ENCODE measurements at places on chromosomes 7 and 10.

- no peak for DNase-seq
- H3K4me3 ChIP-seq, result no peak overlapping the region
- H3K4me1 ChIP-seq, result peaks cover 56% of the 10 kb centered on the region
- no peaks in the 10 kb centered on the region for H3K27me3 ChIP-seq
- H3K36me3 ChIP-seq, result peaks cover 18% of the 10 kb centered on the region
Measured at GRCh38 chr10:79418886-79419595, 26.4 kb downstream of the ZCCHC24 start.

DNA sequence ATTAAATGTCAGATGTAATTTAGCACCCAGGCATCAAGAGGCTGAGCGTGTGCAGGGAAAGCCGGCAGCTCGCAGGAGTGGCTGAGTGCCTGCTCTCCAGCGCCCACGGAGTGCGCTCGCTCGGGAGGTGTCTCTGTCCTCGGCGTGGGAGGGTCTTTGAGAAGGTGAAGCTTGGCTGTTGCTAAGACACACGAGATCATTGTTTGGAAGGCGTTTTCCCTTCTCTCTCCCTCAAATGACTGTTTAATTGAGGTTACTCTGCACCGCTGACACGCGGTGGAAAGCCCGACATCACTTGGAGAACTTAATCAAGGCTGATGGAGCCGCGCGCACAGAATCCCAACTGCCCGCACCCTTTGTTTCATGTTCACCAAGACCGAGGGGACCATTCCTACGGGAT is 414.6 kb downstream of the DNAJB6 start:
- H3K4me1 ChIP-seq, result no peaks in the 10 kb centered on the region
- H3K36me3 ChIP-seq, result peaks cover 4% of the 10 kb centered on the region
- H3K27me3 ChIP-seq, result no peaks in the 10 kb centered on the region

DNA sequence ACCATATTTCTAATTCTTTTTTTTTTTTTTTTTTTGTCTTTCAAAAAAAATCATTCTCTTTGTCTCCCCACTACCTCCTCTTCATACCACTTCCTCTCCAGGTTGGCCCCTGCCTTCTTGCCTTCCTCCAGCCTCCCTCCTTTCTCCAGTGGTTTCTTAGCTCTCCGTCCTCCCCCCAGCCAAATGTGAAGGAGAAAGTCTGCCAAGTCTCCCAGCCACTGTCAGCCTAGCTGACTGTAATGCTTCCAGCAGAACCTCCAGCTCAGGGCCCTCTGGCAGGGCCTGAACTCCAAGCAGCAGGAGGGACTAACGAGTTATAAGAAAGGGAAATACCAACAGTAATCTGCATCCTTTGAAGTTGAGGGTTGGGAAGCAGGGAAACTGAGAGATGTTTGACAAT is 35.5 kb upstream of the BICC1 start:
- peak; percentile 30 for DNase-seq
- no peaks in the 10 kb centered on the region for H3K27me3 ChIP-seq
- H3K27ac ChIP-seq, result peak overlapping the region; percentile 80
- H3K36me3 ChIP-seq, result no peaks in the 10 kb centered on the region

DNA sequence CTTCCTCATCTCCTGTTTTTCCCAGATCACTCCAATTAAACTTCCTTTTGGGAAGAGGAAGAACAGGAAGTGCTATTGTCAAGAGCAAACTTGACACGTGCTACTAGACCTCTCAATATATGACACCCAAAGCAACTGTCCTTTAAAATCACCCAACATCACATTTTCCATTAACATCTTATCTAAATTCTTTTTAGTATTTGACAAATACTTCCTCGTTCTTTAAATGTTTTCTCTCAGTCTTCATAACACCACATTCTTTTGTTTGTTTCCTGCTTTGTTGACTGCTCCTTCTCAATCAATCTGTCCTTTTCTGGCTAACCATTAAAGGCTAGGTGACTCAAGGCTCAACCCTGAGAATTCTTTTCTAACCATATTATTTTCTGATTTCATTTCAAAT is 7.1 kb upstream of the TFPI2 start:
- peaks cover 7% of the 10 kb centered on the region for H3K27me3 ChIP-seq
- no peak overlapping the region for H3K27ac ChIP-seq

DNA sequence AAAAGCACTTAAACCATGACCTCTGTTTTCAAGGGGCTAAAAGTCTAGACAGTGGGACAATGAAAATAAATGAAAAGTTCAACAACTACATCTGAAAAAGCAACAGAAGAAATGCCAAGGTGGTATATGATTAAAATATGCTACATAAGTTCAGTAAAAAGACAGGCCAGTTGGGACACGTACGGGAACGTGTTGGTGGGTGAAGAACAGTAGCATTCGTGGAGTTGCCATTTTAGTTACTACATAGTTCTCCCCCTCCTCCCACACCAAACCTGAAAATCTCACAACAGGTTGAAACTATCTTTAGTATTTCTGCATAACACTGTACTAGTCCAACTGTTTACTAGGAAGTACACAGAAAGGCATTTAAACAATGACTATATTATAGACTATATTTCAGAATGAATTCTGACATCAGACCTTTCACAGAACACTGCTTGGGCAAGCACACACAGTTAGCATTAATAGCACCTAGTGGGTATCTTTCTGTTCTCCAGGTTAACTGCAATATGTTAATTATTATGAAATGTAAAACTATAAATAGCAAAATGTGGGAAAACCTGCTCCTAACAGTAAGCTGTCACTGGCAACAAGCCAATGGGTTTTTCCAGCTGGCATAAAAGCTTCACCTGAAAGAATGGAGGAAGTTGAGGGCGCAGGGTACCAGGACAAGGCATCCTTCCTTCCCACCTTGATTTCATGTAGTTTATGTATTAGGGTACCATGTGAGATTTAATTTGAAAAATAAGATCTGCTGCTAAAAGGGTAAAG is 135.0 kb downstream of the STRA8 start:
- no peak overlapping the region for H3K27ac ChIP-seq
- H3K4me1 ChIP-seq, result no peaks in the 10 kb centered on the region
- H3K36me3 ChIP-seq, result peaks cover 11% of the 10 kb centered on the region
- no peak overlapping the region for H3K4me3 ChIP-seq
- no peak for DNase-seq
- no peaks in the 10 kb centered on the region for H3K27me3 ChIP-seq

DNA sequence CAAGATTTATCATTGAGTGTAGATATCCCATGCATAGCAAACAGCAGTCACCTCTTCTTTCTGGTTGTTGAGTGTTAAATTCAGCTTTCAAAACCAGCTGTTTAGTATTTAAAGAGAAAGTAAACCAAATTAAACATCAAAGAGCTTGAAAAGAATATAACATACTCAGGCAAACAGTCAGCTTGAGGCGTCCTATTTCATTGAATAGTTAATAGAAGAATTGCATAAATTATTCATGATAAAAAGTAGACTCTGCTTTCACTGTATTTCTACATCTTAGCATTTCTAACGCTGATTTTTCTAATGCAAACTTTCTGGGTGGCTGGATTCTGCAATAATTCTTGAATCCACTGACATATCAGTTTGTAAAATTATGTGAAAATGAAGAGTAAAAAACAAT is 464.5 kb upstream of the LRRN3 start:
- no peak overlapping the region for H3K4me3 ChIP-seq
- H3K4me1 ChIP-seq, result no peaks in the 10 kb centered on the region
- H3K27ac ChIP-seq, result no peak overlapping the region
- H3K36me3 ChIP-seq, result no peaks in the 10 kb centered on the region
- H3K27me3 ChIP-seq, result no peaks in the 10 kb centered on the region

DNA sequence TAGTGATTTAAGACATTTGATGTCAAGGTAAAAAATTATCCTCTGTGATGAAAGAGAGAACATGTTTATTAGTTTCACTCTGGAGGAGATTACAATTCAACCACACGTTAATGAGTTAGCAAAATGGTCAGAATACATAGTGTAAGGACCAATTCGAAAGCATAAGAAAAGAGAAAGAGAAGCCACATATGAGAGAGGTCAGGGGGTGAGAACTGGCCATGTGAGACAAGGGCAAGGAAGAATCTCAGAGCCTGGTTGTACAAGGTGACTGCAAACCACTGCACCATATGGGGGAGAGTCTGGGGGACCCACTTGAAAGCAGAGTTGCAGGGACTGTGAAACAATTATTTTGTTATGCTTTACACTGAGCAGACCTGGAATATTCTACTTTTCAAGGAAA is 27.7 kb upstream of the BET1 start:
- peaks cover 22% of the 10 kb centered on the region for H3K27me3 ChIP-seq
- no peak for DNase-seq
- H3K4me1 ChIP-seq, result peaks cover 6% of the 10 kb centered on the region
- no peak overlapping the region for H3K27ac ChIP-seq
- H3K4me3 ChIP-seq, result no peak overlapping the region
- no peaks in the 10 kb centered on the region for H3K36me3 ChIP-seq

GRCh38 chr7:2640846-2641316 is 9.1 kb downstream of the TTYH3 start:
- peak overlapping the region; percentile 94 for H3K27ac ChIP-seq
- peaks cover 5% of the 10 kb centered on the region for H3K36me3 ChIP-seq
- DNase-seq, result no peak
- peaks cover 43% of the 10 kb centered on the region for H3K4me1 ChIP-seq
- H3K27me3 ChIP-seq, result no peaks in the 10 kb centered on the region
- peak overlapping the region; percentile 66 for H3K4me3 ChIP-seq

DNA sequence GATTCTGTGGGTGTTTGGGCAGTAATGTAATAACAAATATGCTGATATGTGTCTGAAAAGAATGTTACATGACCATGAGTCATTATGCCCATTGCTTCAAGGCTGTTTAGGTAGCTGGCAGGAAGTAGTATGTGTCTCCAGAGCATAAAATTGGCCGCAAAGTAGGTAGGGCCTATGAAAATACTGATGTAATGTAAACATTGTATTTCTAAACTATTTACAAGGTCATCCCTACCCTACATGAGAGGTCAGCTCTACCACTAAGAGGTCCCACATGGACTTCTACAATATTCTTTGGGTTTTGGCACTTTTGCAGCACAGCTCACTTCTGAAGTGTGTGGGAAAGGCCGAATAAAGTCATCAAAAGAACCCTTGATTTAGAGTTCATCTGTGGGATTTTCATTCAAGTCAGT is 301.9 kb downstream of the AHR start:
- H3K4me1 ChIP-seq, result peaks cover 52% of the 10 kb centered on the region
- peak overlapping the region; percentile 45 for H3K27ac ChIP-seq
- H3K36me3 ChIP-seq, result peaks cover 24% of the 10 kb centered on the region
- peak overlapping the region; percentile 15 for H3K4me3 ChIP-seq
- no peaks in the 10 kb centered on the region for H3K27me3 ChIP-seq

DNA sequence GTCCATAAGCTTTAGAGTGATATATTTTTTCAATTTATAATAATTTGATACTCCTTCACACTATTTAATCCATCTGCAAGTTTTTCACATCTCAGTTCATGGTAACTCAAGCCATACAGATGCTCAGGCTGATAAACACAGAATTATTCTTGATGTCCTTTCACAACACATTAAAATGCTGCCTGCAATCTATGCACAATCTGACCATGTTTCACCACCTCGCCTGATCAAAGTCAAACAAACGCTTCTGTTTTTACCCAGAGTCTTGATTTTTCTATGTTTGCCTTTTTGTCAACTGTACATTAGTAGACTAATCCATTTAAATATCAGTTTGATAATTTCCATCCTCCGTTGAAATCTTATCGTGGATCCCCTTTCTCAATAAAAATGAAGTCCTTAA is 833.8 kb upstream of the KCND2 start:
- no peaks in the 10 kb centered on the region for H3K27me3 ChIP-seq
- no peak for DNase-seq
- no peaks in the 10 kb centered on the region for H3K36me3 ChIP-seq
- H3K4me3 ChIP-seq, result no peak overlapping the region
- no peak overlapping the region for H3K27ac ChIP-seq

- no peak for DNase-seq
- peaks cover 39% of the 10 kb centered on the region for H3K27me3 ChIP-seq
- peaks cover 42% of the 10 kb centered on the region for H3K4me1 ChIP-seq
- no peaks in the 10 kb centered on the region for H3K36me3 ChIP-seq
- H3K27ac ChIP-seq, result no peak overlapping the region
Measured at GRCh38 chr10:101158459-101159058, 27.5 kb downstream of the TLX1 start.

DNA sequence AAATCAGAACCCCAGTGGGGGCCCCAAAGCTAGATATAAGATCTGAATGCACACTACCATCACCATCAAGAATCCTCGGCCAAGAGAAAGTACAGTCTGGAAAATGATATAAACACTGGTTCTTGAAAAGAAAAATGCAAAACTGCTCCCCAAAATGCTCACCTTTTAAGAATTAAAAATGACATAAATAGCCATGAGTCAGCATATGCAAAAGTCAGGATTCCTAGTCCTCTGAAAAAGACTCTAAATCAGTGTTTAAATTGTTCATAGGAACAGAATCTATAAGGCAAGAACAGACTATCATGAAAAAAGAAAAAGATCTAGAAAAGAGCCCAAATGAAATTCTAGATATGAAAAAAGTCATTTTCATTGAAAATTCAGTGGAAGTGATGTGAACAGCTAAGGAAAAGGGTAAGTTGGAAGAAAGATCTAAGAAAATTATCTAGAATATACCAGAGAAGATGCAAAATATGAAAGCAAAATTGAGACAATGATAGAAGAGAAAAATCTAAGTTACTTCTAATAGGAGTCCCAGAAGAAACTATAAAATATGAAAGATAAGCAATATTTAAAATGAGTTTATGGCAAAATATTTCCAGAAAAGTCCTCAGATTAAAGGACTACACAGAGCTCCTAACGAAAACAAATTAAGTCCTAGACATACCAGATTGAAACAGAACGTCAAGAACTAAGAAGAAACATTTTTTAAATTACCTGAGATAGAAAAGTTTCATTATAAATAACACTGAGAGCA is 18.9 kb downstream of the HNRNPA2B1 start:
- H3K36me3 ChIP-seq, result peaks cover 28% of the 10 kb centered on the region
- peak overlapping the region; percentile 25 for H3K27ac ChIP-seq
- DNase-seq, result no peak
- peaks cover 7% of the 10 kb centered on the region for H3K27me3 ChIP-seq
- H3K4me3 ChIP-seq, result no peak overlapping the region

All from HFFc6 (cell line).